Kidney (tissue), 22 donors: ENCODE measurements at places on chromosomes 1 and 21.

- no peak for DNase-seq
These were observed 14.3 kb upstream of the COX20 start for GRCh38 chr1:244821134-244821533.

DNA sequence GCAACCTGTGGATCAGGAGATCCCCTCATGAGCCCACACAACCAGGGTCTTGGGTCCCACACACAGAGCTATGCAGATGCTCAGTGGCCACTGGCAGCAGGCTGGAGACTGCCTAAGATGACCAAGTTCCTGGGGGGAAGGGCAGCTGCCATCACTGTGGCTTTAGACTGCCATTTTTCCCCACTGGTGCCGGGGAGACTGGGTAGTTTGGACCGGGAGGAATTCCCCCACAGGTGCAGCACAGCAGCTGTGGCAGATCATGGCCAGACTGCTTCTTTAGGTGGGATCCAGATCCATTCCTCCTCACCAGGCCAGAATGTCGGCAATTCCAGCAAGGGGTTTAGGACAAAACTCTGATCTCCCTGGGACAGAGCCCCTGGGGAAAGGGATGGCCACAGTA lies 45.7 kb upstream of the HIVEP3 start:
- no peak for DNase-seq

- no peak for DNase-seq
These were observed 52.8 kb downstream of the EDN2 start for GRCh38 chr1:41431490-41432350.

GRCh38 chr1:64861611-64862010 lies 104.7 kb downstream of the JAK1 start:
- DNase-seq = no peak

DNA sequence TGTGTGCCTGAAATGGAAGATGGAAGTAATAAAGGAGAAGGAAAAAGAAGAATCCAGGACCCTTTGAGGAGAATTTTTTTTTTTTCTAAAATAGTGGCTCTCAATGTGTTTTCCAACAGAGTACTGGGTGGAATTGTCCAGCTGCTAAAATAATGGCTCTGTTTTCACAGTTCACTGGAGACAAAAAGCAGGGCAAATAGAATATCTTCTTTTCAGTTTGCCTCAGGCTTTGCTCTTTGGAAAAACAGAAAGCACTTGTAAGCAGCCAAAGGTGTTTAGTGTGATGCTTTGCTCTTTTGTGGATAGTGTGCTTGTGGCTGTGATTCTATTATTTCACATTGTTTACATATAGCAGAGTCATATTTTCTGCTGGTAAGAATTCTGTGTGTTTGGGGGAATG lies 77.4 kb upstream of the MROH9 start:
- DNase-seq = no peak

GRCh38 chr21:42082501-42083360 lies 11.6 kb downstream of the UMODL1 start:
- DNase-seq = no peak

DNA sequence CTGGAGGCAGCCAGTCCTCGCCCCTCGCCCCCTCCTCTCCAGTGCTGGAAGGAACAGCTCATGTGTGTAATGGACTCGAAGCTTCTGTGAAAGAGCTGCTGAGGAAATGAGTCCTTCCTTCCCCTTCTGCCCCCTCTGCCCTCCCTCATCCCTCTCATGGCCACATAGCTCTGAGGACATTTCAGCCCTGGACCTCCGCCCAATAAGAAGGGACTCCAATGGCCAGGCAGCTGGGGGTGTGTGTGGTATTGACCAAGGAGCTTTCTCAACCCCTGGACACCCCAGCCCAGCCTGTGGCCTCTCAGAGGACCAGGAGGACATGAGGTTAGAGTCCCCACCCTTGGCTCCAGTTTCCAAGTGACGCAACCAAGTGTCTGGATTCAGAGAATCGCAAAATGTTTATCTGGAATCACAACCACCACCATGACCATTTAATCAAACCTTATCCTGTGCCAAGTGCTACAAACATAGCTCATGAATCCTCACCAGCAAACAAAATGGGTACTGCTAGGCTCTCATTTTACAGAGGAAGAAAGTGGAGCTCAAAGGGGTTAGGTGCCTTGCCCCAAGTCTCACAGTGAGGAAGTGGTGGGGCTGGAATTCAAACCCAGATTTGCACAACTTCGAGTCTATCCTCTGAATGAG lies 47.8 kb upstream of the ECE1 start:
- peak; percentile 79 for DNase-seq

DNA sequence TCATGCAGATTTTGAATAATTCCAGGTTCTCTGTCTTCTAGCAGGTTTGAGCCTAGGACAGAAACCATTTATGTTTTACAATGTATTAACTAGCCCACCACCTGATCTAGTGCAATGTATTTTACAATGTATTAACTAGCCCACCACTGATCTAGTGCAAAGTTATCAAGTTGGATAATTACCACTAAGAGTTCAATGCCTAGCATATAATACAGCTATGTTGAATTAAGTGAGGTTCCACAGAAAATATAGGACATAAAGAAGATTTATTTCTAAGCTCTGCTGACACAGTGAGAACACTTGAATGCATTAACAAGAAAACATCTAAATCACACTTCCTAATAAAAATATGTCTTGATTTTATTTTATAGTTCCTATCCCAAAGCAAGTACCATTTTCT lies 854.6 kb upstream of the NEGR1 start:
- DNase-seq = no peak

GRCh38 chr1:106178791-106179190 lies 877.7 kb upstream of the PRMT6 start:
- DNase-seq = no peak

DNA sequence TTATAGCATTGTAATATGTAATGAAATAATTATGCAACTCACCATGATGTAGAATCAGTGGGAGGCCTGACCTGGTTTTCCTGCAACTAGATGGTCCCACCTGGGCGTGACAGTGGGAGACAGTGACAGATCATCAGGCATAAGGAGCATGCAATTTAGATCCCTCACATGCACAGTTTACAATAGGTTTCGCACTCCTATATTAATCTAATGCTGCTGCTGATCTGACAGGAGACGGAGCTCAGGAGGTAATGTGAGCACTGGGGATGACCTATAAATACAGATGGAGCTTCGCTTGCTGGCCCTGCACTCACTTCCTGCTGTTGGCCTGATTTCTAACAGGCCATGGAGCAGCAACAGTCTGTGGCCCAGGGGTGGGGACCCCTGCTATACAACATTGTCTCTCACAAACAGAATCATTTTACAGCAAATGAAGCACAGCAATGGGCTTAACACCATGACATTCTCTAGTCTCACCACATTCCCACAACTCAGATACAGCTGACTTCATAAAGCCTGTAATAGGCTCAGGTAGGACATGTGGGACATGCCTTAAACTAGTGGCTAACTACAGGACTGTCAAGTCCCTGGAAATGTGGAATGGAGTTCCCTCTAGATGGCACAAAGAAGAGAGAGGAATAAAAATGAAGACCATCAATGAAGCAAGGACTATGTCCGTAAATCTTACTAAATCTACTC lies 40.7 kb upstream of the SLC5A9 start:
- no peak for DNase-seq

GRCh38 chr21:14366998-14367397 lies 15.9 kb downstream of the HSPA13 start:
- DNase-seq = no peak

DNA sequence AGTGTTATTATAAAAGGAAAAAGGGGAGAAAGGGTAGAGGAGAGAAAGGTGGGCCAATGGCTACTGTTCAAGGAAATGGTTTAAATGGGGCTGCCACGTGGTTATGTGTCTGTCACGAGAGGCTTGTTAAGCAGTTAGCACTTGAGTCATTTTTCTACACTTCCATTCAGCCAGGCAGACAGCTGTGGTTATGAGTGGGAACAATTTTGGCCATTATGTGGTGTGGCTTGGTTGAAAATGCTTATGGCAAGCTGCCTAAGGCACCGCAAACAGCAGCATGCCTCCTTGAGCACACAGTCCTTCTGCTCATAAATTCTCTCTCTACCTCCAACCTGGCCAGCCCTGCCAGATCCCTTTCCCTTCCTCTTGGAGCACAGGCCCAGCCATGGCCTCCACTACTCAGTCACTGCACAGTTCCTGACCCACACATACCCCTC lies 3.2 kb upstream of the SRM start:
- no peak for DNase-seq

DNA sequence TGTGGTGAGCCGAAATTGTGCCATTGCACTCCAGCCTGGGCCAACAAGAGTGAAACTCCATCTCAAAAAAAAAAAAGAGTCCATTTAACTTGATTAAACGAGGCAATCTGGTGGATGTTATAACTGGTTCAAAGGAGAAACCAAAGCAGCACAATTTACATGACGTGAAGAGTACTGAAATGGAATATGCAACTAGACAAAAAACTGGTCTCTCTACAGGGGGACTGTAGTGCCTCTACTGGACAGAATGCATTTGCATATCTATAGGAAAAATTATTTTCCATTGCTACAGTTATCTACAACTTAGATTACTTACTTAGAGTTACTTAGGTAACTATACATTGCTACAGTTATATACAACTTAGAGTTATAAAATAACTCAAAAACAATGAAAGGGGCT lies 2.7 kb upstream of the CAPN2 start:
- no peak for DNase-seq

DNA sequence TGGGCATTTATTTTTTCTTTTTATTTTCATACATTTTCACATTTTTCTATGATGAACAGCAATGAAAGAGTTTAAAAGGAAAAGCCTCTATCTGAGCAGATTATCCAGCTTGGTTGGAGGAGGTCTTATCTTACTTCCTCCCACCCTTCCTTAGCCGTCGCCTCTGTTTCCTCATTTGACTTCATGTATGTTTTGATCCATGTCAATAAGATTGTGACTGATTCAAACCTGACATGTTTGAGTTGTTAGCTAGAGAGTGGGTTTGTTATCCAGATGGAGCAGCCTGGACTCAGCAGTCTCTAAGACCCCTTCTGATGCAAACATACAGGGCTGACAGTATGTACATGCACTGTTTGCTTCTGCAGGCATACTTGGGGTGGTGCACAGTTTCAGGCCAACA lies 31.2 kb downstream of the MACO1 start:
- no peak for DNase-seq

DNA sequence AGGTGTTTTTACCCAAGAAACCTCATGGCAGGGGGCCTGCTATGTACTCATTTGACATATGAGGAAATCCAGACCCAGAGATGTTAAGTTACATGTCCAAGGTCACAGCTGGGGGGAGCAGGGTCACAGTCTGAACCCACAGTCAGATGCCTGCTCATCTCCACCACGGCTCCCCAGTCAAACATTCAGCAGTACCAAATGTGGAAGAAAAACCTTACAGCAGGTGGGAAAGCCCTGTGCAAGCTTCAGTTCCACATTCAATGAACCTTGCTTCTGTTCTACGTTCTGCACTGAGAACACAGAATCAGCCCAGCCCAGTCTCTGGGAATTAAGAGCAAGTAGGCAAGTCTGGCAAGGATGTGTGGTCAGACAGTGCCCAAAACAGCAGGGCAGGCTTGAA lies 35.2 kb downstream of the LRP8 start:
- no peak for DNase-seq

- peak; percentile 88 for DNase-seq
These were observed 22.9 kb downstream of the KCNA10 start for GRCh38 chr1:110495926-110496600.

GRCh38 chr1:21266119-21266774 lies 24.0 kb downstream of the ECE1 start:
- no peak for DNase-seq

DNA sequence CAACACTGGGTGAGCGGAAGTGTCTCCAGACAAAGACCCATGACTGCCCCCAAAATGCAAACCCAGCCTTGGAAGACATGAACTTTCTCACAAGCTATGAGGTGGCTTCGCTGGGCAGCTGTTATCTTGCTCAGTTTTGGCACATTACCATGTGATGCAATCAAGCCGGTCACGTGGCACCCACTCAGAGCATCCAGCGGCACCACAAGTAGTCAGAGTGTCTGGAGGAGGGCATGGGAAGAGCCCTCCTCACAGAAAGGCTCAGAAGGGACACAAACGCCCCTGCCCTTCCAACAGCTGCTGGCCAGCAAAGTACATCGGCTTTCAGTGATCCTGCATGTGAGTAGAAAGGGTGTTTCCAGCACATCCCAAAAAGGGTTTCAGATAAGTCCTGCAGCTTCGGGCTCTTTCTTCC lies 145.5 kb upstream of the IRF2BP2 start:
- DNase-seq = no peak

DNA sequence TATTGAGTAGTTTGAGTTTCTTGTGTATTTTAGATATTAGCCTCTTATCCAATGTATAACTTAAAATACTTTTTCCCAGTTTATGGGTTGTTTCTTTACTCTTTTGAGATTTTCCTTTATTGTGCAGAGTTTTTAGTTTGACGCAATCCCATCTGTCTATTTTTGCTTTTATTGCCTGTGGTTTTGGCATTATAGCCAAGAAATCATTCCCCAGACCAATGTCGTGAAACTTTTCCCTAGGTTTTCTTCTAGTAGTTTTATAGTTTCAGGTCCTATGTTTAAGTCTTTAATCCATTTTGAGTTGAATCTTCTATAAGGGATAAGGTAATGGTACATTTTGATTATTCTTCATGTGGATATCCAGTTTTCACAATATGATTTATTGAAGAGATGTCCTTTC lies 87.6 kb downstream of the LEPR start:
- DNase-seq = no peak
